Right lung (tissue), 10 donors: ENCODE measurements at places on chromosomes 6 and 20.

DNA sequence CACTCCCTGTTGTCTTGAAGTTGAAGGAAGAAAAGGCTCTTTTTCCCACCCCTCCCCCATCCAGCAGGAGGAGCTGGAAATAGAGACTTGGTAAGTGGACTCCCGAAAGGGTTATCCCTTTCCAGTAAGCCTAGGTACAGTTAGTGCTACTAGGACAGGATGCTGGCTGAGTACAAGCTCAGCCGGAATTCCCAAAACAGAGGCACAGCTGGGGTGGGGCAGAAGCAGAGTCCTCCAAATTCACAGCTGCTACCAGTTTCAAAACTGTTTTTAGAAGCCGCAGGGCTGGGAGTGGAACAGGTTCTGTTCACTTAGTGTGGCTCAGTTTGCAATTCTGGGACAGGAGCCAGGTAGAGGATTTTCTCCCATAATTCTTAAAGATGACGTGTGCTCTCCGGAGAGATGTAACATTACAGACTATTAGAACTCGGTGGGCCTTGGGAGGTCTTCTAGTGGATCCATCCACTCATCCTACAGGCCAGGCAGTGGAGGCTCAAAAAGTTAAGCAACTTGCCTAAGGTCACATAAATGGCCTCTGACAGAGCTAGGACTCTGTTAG is 19.0 kb upstream of the UTRN start:
- DNase-seq: no peak

DNA sequence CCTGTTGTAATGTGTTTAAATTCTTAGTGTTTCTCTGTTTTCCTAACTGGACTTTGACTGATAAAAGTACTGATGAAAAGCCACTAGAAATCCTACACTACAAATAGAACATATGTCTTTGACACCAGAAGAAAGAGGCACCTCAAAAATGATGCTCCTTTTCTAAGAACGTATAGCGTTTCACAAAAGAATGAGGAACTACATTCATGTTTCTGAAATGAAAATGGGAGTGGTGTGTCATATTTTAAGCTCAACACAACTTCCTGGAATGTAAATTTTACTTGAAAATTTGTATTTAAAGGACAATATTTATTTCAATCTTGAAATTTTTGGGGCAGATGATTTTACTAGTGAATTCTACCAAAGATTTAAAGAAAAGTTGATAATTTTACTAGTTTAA is 35.3 kb downstream of the KIAA0408 start:
- no peak for DNase-seq

DNA sequence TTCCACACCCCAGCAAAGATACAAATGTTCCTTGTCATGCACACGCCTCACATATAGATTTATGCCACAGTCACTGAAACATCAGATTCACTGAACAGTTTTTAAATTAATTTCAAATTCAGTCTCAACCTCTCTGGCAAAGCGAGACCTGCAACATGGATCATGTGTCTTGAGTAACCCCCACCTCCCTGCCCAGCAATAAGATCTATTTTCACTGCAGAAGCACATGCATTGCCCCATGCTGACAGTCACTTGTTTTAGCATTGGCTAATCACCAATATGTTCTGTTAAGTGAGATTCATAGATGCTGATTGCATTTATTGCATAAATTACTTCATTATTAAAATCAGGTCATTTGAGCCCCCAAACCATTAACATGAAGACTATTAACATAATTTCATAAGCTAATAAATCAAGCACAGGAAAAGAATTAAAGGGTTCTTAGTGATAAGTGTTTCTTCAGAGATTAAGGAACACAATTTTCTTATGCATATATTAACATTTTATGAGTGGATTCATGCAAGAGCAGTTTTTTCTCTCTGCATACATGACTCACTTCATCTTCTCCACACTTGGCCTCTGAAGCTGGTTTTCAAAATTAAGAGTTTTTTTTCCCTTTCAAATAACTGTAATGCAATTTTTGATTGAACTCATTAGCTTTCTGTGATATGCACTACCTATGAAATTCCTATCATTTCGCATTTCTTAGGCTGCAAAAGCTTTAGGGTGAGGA is 173.2 kb upstream of the SOX4 start:
- no peak for DNase-seq

GRCh38 chr6:111829998-111830397 is 43.3 kb downstream of the FYN start:
- DNase-seq: no peak

- DNase-seq: no peak
These were observed 44.3 kb downstream of the TFAP2C start for GRCh38 chr20:56673450-56673849.

- DNase-seq: no peak
These were observed 755.8 kb downstream of the PRIM2 start for GRCh38 chr6:58073263-58073662.

GRCh38 chr6:105301756-105302616 is 100.9 kb downstream of the PREP start:
- peak; percentile 29 for DNase-seq

- DNase-seq: no peak
These were observed 643 bp upstream of the SLC35D3 start for GRCh38 chr6:136921381-136921935.

GRCh38 chr20:21019814-21020658 is 86.1 kb downstream of the LINC00237 start:
- DNase-seq: no peak

- DNase-seq: no peak
These were observed 36.2 kb upstream of the THEMIS start for GRCh38 chr6:127937102-127937501.

- DNase-seq: no peak
These were observed 137.3 kb downstream of the CCDC170 start for GRCh38 chr6:151630991-151631655.

DNA sequence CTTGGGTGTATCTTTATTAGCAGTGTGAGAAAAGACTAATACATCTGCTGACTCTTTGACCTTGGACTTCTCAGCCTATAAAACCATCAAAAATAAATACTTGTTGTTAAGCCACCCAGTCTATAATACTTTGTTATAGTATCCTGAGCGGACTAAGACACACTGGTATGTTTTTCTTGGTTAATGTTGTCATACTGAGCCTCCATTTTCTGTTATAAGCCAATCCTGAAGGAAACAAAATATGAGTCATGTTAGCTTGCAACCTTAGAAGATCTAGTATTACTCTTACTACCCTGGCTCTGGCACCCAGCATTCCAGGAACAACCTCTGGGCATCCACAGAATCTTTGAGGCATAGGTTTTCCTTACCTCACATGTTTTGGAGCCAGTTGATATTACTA is 307.2 kb downstream of the FRK start:
- no peak for DNase-seq

- no peak for DNase-seq
These were observed 27.5 kb upstream of the DACT2 start for GRCh38 chr6:168347053-168347452.

DNA sequence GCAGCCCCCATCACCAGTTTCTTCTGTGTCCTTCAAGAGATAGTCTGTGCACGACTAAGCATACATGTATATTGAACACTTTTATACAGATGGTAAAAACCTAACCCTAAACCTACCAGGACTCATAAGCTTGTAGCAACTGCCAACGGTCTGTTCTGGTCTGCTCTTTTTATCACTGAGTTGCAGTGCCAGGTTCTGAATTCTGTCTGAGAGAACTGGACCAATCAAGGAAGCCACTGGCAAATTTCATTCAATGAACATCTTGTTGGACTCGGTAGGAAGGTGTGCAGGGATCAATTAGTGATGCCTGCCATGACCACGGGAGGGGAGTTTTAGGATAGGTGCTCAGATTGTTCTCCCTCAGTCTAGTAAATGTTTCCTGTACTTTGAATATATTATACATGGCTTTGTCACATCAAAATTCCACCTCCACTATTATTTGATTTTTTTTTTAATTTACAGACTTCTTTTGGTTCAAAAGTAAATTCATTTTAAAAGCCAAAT is 146.8 kb downstream of the EYA2 start:
- DNase-seq: no peak

GRCh38 chr20:25150016-25150415 is 45.5 kb upstream of the ENTPD6 start:
- DNase-seq: no peak

DNA sequence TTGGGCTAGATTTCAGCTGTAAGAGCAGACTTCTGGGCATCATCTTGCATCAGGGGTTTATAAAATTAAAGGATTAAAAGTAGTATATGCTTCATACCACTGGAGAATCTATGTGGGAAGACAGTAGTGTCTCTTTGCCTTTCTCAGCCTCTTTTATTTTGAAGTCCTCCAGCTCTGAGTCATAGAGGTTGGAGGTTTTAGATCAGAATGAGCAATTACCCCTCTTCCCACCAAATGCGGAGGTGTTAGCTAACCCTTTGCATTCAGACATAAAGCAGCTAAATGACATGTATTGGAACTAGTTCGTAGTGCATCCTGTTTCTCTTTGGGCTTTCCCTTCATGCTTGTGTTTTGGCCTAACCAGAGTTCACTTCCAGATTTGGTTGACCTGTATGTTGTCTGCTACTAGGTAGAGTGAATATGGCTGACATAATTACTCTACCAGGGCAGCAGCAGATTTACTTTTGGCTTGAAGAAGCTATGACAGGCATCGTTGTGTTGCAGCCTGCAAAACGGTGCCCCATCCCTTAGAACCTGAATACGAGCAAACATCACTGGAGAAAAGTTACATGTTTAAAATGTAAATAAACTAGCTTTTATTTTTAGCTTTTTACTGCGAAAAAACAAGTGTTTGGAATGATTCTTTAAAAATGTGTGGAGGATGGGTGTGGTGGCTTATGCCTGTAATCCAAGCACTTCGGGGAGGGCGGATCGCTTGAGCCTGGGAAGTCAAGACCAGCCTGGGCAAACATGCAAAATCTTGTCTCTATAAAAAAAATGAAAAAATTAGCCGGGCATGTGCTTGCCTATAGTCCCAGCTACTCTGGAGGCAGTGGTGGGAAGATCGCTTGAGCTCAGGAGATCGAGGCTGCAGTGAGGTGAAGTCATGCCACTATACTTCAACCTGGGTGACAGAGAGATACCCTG is 82.2 kb downstream of the MYO6 start:
- DNase-seq: no peak

DNA sequence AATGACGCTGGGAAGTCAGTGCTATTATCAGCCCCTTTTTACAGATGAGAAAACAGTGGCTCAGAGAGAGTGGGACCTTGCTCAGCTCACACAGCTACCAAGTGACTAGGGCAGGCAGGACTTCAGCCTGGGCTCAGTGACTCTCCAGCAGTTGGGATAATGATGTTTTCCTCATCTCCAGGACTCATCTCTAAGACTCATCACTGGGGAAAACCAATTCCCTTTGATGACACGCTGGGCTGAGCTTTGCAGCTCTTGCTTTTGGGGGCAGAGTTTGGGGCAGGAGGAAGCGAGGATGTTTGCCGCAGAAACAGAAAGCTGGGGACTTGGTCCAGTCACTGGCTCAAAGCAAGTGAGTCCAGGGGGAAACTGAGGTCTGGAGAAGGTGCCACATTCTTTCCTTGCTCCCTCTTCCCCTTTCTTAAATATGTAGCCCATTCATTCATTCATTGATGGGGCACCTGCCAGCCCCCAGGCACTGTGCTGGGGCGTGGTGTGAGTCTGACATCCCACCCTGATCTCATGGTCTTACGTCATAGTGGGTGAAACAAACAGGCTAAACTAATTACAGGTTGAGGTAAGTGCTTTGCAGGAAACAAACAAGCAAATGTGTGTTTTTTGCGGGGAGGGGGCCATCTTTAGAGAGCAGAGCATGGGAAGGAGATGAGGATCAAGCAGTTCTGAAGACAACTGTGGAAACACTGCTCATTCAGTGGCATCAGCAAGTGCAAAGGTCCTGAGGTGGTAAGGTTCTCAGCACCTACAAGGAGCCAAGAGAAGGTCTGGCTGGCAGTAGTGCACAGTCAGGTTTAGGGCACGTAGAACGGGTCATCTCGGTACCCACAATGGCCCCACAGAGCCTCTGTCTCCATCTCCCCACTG is 74.4 kb upstream of the PMEPA1 start:
- DNase-seq: no peak

GRCh38 chr6:42429042-42429585 is 22.6 kb downstream of the TRERF1 start:
- no peak for DNase-seq

DNA sequence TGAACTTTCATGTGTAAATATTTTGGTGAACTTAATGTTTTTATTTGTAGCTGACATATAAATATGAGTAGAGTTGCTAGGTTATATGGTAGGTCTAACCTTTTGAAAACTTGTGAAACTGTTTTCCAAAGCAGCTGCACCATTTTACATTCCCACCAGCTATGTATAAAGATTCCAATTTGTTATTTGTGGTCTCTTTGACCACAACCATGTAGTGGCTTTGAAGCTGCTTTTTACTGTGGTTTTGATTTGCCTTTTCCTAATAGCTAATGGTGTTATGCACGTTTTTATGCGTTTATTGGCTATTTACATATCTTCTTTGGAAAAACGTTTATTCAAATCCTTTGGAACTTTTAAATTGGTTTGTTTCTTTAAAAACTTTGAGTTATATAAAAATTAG is 10.3 kb downstream of the CST3 start:
- no peak for DNase-seq

- no peak for DNase-seq
These were observed 134.0 kb downstream of the GJA10 start for GRCh38 chr6:90028066-90028778.

GRCh38 chr6:132780770-132781371 is 17.6 kb downstream of the SLC18B1 start:
- no peak for DNase-seq

GRCh38 chr20:21048841-21049273 is 57.3 kb downstream of the LINC00237 start:
- no peak for DNase-seq

DNA sequence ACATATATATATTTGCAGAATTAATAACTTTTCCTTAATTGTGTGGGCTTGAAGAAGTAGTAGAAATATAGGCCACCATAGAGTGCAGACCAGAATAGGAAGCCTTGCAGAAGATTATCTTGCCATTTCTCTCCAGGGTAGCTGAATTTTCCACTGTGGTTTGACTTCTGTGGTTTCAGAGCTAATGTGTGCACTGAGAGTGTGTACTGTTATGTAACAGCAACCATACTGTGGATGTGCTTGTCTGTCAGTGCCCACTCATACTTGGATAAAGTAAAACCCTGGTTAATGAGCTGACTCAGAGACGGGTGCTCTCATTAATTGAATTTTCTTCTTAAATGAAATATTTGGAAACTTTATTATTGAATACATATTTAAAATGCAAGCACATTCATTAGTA is 57.2 kb downstream of the CEP43 start:
- no peak for DNase-seq

DNA sequence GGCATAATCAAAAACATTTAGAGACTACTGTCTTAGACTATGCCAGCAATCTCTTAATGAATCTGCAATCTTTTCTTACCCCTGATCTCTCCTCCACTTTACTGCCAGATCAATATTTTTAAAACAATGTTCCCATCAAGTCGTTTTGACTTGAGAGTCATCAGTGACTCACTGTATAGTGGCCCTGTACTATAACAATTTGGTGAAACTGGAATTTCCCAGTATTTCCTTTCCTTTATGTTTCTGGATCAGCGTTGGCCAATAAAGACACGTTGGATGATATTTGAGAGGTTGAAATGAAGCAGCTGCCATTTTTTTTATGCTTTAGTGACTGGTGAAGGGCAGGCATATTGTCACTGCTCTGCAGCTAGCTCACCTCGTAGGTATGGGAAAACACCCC is 10.1 kb upstream of the SMIM13 start:
- no peak for DNase-seq
